ENCODE measurements at places on chromosomes 4 and X. TPM values are rescaled to one million over a fixed set of nuclear protein-coding genes. Genes with fewer than 3 reads are reported as not detected.

The RTL3 gene
- total RNA-seq = under 0.01 TPM

The TACC3 gene
- total RNA-seq = 3.7 TPM

The SMIM31 gene
- total RNA-seq = not detected

The C4orf51 gene
- not detected for total RNA-seq

The DDIT4L gene
- total RNA-seq = 61.6 TPM

The GAGE13 gene
- not detected for total RNA-seq

The NR3C2 gene
- total RNA-seq = 16.7 TPM

The F8A2 gene
- total RNA-seq = not detected

The UGT2B15 gene
- total RNA-seq = not detected

The HAUS7 gene
- total RNA-seq = 11.0 TPM

Measured in skeletal muscle tissue (tissue), 5 donors.